Dermis blood vessel endothelial cell (primary cell): ENCODE measurements at places on chromosomes 3 and 15.

DNA sequence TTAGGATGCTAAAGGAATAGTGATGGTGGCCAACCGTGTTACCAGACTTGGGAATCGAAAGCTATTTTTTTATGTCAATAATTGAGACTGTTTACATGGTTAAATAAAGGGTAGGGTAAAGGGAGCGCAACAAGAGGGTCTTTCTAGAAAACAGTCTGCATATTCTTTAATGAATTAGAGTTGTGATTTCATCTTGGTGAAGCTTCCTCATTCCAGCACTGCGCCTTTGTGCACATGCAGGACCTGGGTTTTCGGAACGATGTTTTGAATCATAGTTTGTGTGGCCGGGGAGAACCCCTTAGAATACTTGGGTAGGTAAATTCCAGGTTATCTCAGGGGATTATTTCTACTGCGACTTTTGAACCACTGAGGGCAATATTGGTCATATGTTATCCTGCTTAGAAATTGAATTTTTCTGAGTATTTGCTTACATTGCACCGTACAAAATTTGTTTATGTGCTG lies 1.3 kb downstream of the PIK3CA start:
- DNase-seq, result peak; percentile 50

DNA sequence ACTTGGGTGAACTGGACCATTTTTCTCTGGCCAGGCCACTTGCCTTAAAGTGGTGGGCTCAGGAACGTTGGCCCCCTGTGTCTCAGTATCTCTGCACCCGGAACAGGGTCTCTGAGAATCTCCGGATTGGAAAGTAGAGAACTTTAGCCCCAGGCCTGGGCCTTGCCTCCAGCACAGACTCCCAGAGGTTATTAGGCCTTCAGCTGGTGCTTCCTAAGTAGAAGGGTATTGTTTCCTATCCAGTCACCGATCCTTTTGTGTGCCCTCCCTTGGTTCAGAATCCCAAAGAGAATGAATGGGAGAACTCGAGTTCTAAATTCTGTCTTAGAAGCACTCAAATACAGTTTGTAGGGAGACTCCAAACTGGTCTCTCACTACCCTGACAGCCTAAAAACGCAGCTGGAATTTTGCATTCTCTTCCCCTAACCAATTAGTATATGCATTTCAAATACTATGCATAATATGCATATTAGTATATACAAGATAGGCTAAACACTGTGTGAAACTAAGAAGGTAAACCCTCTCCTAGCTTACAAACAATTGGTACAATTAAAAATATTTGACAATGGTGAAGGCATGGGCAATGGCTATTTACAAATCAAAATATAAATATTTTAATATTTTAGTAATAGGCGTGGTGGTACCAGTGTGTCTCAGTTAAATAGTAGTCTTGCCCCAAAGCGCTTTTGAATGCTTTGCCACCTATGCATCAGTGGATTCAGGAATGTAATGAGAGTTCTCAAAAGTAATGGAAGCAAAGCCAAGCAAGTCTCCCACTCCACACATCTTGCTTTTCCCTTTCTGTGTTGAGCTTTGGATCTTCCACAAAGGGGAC lies 48.5 kb upstream of the SLC4A7 start:
- no peak for DNase-seq

- DNase-seq, result no peak
Observed at GRCh38 chr3:189664311-189664710, 33.1 kb downstream of the TP63 start.

- DNase-seq, result no peak
Observed at GRCh38 chr15:63493436-63493835, 11.0 kb upstream of the USP3 start.

- no peak for DNase-seq
Observed at GRCh38 chr3:119738741-119739140, 35.9 kb downstream of the CFAP91 start.

- DNase-seq, result no peak
Observed at GRCh38 chr3:108225221-108225620, 3.0 kb upstream of the IFT57 start.

DNA sequence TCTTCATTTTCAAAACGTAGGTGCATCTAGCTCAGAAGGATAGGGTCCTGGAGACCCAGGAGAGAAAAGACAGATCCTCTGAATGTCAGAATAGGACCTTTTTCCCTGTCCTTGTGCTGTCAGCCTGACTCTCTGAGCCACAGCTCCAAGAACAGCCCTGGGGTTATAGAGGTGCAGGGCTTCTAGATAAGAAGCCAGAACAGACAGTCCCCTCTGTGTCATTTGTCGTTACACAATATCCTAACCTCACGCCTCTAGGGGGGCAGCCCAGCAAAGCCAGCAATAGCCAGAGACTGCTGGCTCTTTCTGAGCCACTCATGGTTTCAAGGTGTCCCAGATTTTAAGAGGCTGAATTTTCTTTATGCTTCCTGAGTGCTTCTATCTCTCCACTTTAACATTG lies 153.2 kb upstream of the THBS1 start:
- no peak for DNase-seq

DNA sequence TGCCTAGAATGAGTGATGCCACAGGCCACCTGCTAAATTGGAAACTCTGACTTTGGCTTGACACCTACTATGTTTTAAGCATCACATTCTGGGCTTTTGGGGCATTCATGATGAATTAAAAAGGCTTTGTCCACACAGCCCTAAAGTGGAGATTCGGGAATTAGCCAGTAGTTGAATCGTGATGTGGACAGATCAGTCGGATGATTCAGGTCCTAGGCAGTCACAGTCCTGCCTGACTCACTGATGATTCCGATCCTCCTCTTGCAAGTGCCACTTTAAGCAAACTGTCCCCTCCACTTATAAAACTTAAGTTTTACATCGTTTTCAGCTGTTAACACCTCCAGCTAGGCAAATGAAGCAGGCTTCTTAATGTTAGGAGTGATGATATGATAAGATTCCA lies 75.3 kb downstream of the SYNPR start:
- DNase-seq, result no peak

DNA sequence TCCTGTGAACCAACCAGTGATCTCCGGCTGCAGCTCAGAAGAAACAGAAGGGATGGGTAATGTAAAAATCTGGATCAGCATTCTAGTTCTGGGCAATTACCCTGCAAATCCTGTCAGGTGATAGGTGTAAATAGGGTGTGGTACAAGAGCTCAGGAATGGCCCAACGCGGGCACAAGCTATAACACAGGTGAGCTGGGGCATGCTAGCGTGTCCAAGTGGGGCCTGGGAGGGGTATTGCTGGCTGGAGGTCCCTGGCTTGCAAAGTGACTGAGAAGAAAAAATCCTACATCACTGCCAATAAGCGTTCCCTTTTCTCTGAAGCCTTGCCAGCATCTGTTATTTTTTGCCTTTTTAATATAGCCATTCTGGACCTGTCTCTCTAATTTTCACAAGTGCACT lies 9.7 kb upstream of the CHST2 start:
- no peak for DNase-seq

DNA sequence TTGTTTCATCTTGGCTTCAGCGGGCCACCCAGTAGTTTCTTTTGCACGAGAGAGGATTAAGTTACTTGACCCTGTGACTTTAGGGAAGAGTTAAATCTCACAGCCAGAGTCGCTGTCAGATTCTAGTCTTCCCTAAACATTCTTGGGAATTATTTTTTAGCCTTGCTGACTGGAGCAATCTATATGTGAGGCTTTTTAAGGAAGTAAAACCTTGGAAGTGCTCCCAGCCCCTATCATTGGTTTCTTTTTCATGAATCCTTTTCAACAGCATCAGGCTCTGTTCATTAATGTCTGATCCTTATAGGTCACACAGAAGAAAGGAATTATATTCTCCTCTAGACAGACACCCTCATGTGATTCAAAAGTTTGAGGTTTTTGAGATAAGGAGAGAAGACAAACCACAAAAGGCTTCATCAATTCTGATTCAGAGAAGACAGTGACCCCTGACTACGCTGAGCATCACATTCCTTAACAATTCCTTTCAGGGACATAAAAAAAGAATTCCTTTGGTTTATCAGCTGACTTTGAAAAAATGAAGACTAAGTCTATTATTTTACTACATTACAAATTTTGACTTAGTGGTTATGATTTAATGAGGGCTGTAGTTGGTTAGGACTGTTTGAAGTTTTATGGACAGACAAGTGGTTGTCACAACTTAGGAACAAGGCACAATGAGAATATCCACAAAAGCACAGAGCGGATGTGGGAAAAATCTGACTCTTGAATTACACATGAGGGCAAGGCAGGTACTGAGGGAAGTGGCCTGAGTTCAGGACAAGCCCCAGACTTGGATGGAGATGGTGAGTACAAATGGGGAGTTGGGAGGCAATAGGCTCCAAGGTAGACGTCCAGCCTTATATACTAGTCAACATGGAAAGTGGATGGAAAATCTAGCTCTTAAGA lies 171.1 kb upstream of the STT3B start:
- no peak for DNase-seq

DNA sequence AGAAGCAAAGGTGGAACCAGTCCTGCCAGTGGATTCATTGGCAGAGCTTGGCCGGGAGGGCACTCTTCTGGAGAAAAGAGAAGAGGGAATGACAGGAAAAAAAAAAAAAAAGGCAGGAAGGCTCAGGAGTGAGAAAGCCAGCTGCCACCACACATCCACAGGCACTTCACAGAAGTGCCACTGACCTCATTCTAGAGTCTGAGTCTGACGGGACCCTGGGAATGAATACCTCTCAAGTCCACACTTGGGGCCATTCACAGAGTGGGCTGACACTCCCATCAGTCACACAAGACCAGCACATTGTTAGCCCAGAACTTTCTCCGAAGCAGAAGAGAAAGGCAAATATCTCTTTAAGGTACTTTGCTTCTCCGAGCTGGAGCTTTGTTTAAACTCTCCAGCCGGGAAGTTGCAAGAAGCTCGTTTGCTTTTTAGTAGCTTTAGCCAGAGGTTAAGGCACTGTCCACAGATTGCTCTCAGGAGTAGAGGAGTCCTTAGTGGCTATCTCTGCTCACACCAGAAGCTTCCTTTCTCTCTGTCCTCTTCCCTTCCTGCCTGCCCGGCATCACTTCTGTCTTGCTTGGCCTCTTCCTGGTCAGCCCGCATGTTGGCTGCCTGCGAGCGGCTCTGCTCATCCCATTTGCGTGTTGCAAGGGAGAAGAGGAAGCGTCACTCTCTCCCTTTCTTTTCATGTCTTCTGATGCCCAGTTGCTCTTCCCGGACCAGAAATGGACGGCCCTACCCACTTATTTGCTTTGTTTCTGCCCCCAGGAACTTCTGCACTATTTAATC lies 53.8 kb downstream of the CMTM6 start:
- DNase-seq, result no peak

- no peak for DNase-seq
Observed at GRCh38 chr15:27045796-27046195, 74.8 kb downstream of the GABRG3 start.

DNA sequence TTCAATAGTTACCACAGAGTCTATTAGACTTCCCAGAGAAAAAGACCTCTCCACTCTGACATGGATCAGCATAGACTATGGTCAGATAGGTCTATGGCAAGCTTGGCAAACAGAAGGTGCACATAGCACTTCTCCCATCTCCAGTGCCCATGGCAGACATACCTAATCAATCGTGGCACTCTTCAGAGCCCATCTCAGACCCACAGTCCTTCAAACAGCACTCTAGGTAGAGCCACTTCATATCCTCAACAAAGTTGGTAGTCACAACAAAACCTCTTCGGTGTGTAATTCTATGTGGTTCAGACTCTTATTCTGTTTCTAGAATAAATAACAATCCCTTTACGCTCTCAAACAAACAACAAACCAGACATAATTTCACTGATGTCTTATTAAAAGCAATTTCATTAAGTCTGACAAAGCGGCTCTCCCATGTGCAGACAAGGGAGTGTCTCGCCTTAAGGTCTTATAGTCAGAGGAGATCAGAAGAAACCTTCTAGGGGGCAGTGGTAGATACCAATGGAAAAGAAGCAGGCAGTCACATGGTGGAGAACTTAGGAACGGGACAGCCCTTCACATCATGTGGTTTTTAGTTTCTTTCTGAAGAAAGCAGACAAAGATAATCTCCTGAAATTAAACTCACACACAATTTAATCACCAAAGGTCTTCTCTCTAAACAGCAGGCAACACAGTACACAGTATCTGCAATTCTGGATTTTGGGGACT lies 483.4 kb downstream of the FOXP1 start:
- DNase-seq, result no peak

DNA sequence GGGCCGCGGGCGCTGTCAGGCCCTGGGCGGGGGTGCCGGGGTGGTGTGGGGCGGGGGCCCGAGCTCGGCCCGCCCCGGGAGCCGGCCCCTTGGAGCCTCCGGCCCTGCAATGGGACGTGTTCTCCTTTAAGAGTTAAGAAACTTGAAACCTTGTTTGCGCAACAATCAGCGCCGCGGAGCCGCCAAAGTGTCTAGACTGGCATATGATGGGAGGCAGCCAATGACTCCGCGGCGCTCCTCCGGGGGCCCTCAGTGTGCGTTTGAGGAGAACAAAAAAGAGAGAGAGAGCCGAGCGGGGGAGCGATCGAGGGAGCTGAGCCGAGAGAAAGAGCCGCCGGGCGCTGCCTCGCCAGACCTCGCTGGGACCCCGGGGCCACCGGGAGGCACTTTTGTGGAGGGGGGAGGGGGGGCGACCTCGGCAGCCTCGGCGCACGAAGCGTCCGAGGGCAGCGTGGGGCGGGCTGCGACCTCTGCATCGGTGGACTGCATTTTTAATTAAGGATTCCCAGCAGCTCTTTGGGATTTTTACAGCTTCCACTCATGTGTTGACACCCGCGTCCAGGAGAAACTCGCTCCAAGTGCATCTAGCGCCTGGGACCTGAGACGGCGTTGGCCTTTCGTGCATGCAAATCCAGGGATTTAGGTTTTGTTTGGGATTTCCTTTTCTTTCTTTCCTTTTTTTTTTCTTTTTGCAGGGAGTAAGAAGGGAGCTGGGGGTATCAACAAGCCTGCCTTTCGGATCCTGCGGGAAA lies at the start of gene SMAD6:
Gene SMAD6 (plus strand): TSS at position 202 of the 752 bp plus-strand sequence. CDS start 1,023 bp downstream, outside the sequence.
- peak; percentile 97 for DNase-seq

DNA sequence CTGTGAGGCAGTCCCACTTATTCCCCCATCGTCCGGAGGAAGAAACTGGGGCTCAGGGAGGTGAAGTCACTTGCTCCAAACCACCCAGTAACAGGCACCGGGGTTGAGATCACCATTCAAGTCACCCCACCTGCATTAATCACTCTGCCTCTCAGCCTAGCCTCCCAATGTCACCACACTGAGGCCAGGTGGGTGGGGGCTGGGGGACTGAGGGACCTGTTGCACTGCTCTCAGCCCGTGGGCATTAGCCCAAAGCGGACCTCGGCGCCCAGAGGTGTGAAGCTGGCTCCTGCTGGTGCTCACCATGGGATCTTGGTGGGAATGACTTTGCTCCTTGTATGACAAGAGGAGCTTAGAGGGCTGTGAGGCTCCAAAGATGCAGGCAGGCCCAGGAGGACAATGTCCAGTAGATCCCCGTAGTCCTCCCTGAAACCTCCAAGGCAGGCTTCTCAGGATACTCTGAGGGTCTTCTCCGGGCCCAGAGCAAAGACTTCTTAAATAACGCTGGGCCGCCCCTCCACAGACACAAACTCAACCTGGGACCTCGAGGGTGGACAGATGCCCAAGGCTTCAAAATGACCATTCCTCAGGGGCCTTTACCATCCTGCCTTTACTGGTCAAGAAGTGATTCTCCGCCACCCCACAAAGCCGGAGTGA lies 1.7 kb downstream of the NT5DC2 start:
- DNase-seq, result no peak

GRCh38 chr3:122055215-122055614 lies at the start of gene CD86:
Gene CD86 (plus strand): TSS chr3:122055362. CDS start chr3:122055490, 128 bp downstream.
- DNase-seq, result no peak

GRCh38 chr3:18767756-18768303 lies 342.7 kb upstream of the SATB1 start:
- no peak for DNase-seq

GRCh38 chr3:39166932-39167532 lies 13.6 kb upstream of the CSRNP1 start:
- peak; percentile 83 for DNase-seq

- no peak for DNase-seq
Observed at GRCh38 chr3:48832684-48833083, 15.0 kb downstream of the PRKAR2A start.

GRCh38 chr3:50516440-50516871 lies 13.0 kb upstream of the CACNA2D2 start:
- no peak for DNase-seq
